ENCODE measurements at places on chromosomes 12 and 14. TPM values are rescaled to one million over a fixed set of nuclear protein-coding genes. Genes with fewer than 3 reads are reported as not detected.
A peak's percentile ranks its signal among the peaks of the same experiment; 100 is the strongest.

The SIVA1 gene
- total RNA-seq: 68.1 TPM

The TUBA1B gene
- 904 TPM for total RNA-seq

The OTX2 gene
- total RNA-seq: not detected

GRCh38 chr14:68682166-68683103, 110.4 kb downstream of the ZFP36L1 start:
- peak overlapping the region; percentile 91 for H3K27ac ChIP-seq
- H3K4me3 ChIP-seq: peak overlapping the region; percentile 22
- peak; percentile 86 for DNase-seq
- peaks cover 57% of the 10 kb centered on the region for H3K4me1 ChIP-seq
- H3K27me3 ChIP-seq: no peaks in the 10 kb centered on the region
- no peaks in the 10 kb centered on the region for H3K36me3 ChIP-seq

GRCh38 chr12:31861360-31861759, 97.9 kb upstream of the RESF1 start:
- no peaks in the 10 kb centered on the region for H3K27me3 ChIP-seq
- H3K4me3 ChIP-seq: no peak overlapping the region
- DNase-seq: no peak
- H3K4me1 ChIP-seq: no peaks in the 10 kb centered on the region
- H3K36me3 ChIP-seq: no peaks in the 10 kb centered on the region

GRCh38 chr12:106133136-106134087, 5.3 kb downstream of the NUAK1 start:
- no peaks in the 10 kb centered on the region for H3K36me3 ChIP-seq
- no peak overlapping the region for H3K4me3 ChIP-seq
- no peak overlapping the region for H3K27ac ChIP-seq

DNA sequence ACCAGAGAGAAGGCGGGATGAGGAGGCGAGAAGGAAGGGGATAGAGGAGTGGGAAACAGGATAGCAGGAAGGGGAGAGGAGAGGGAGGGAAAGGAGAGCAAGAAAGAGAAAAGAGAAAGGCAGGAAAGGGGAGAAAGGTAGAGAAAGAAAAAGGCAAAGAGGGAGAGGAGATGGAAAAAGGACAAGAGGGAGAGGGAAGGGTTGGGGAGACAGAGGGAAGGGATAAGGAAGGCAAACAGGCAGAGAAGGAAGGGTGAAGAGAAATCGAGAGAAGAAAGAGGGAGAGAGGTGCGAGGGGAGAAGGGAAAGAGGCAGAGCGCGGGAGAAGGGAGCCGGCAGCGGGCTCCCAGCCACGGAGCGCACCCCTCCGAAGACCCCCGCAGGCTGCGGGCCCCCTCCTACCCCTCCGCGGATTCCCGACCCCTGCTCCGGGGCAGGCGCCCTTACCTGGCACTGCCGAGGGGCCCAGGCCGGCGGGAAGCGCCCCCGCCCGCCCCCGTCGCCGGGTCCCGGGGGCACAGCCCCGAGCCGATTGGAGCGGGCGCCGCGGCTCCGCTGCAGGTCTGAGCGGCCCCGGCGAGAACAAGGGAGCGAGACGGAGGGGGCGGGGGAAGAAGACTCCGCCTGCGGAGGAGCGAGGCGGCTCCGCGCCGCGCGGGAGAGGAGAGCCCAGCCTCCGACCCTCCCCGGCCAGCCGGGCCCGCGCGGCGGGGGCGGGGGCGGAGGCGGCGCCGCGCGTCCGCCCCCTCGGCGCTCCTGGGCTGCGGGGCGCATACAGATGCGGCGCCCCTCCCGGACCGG, at the start of gene CDH24:
CDH24 (minus strand) TSS at position 565 of the 801 bp plus-strand sequence. CDS start 1,787 bp downstream, outside the sequence.
- peaks cover 19% of the 10 kb centered on the region for H3K4me1 ChIP-seq
- H3K36me3 ChIP-seq: peaks cover 12% of the 10 kb centered on the region

GRCh38 chr12:53061404-53062010, 11.6 kb downstream of the TNS2 start:
- no peaks in the 10 kb centered on the region for H3K27me3 ChIP-seq
- H3K4me3 ChIP-seq: no peak overlapping the region
- H3K4me1 ChIP-seq: peaks cover 7% of the 10 kb centered on the region

DNA sequence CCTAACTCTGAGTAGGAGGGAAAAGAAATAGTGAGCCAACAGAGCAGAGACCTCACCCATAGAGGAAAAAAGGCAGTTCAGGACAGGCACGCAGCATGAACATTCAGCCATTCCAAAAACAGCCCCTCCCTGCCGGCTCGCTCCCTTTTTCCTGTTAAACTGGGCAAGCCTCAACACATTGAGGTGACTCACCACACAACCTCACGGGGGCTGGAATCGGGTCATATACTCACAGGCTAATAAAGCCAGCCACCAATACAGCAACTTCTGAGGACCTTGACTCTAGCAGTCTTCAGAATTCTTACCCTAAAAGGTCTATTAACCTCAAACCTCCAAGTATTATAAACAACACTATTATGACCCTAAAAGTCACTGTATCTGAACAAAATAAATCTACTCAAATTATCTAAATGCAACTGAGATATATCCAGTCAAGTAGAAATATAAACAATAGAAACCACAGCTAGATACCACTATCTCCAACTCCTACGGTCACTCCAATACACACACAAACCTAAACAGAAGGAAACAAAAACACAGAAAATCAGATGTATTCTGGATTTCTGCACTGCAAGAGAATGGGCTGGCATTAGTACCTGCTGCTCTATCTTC, 6.3 kb downstream of the YBX3 start:
- no peak for DNase-seq
- peaks cover 2% of the 10 kb centered on the region for H3K27me3 ChIP-seq
- no peaks in the 10 kb centered on the region for H3K4me1 ChIP-seq
- H3K27ac ChIP-seq: no peak overlapping the region
- H3K4me3 ChIP-seq: no peak overlapping the region

GRCh38 chr14:102020058-102020971, 55.9 kb downstream of the DYNC1H1 start:
- no peaks in the 10 kb centered on the region for H3K27me3 ChIP-seq
- no peak overlapping the region for H3K4me3 ChIP-seq
- H3K4me1 ChIP-seq: no peaks in the 10 kb centered on the region

GRCh38 chr14:93100100-93100499, 15.6 kb downstream of the ITPK1 start:
- H3K4me3 ChIP-seq: no peak overlapping the region
- no peaks in the 10 kb centered on the region for H3K4me1 ChIP-seq
- no peaks in the 10 kb centered on the region for H3K36me3 ChIP-seq
- DNase-seq: no peak
- no peaks in the 10 kb centered on the region for H3K27me3 ChIP-seq

GRCh38 chr12:50606675-50607375, 102.0 kb downstream of the DIP2B start:
- DNase-seq: no peak
- H3K4me3 ChIP-seq: no peak overlapping the region
- H3K27me3 ChIP-seq: no peaks in the 10 kb centered on the region
- no peak overlapping the region for H3K27ac ChIP-seq
- H3K4me1 ChIP-seq: peaks cover 3% of the 10 kb centered on the region

DNA sequence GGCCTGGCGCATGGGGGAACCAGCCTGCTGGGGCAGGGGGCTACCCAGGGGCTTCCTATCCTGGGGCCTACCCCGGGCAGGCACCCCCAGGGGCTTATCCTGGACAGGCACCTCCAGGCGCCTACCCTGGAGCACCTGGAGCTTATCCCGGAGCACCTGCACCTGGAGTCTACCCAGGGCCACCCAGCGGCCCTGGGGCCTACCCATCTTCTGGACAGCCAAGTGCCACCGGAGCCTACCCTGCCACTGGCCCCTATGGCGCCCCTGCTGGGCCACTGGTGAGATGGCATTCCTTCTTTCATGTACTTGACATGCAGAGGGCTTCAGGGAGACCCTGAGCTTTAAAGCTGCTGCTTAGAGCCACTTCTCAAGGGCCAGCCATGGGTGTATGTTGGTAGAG, 9.0 kb downstream of the LGALS3 start:
- H3K4me1 ChIP-seq: no peaks in the 10 kb centered on the region
- no peaks in the 10 kb centered on the region for H3K27me3 ChIP-seq
- DNase-seq: peak; percentile 71
- no peaks in the 10 kb centered on the region for H3K36me3 ChIP-seq
- no peak overlapping the region for H3K4me3 ChIP-seq
- no peak overlapping the region for H3K27ac ChIP-seq

GRCh38 chr12:25189656-25190055, 5.3 kb downstream of the DNAI7 start:
- H3K27me3 ChIP-seq: no peaks in the 10 kb centered on the region
- H3K36me3 ChIP-seq: no peaks in the 10 kb centered on the region
- DNase-seq: no peak
- H3K27ac ChIP-seq: no peak overlapping the region

GRCh38 chr12:56162468-56163290, 4.5 kb downstream of the MYL6 start:
- no peak for DNase-seq
- no peaks in the 10 kb centered on the region for H3K27me3 ChIP-seq
- no peak overlapping the region for H3K4me3 ChIP-seq
- H3K27ac ChIP-seq: peak overlapping the region; percentile 13
- H3K4me1 ChIP-seq: peaks cover 40% of the 10 kb centered on the region
- peaks cover 52% of the 10 kb centered on the region for H3K36me3 ChIP-seq

GRCh38 chr12:72748971-72749370, 476.8 kb downstream of the TRHDE start:
- no peak overlapping the region for H3K4me3 ChIP-seq
- no peaks in the 10 kb centered on the region for H3K4me1 ChIP-seq
- no peak for DNase-seq
- no peak overlapping the region for H3K27ac ChIP-seq

- no peak for DNase-seq
- H3K27ac ChIP-seq: no peak overlapping the region
- H3K27me3 ChIP-seq: no peaks in the 10 kb centered on the region
- H3K4me1 ChIP-seq: peaks cover 6% of the 10 kb centered on the region
- no peaks in the 10 kb centered on the region for H3K36me3 ChIP-seq
- no peak overlapping the region for H3K4me3 ChIP-seq
Observed at GRCh38 chr14:100540141-100540925, 46.9 kb downstream of the BEGAIN start.

DNA sequence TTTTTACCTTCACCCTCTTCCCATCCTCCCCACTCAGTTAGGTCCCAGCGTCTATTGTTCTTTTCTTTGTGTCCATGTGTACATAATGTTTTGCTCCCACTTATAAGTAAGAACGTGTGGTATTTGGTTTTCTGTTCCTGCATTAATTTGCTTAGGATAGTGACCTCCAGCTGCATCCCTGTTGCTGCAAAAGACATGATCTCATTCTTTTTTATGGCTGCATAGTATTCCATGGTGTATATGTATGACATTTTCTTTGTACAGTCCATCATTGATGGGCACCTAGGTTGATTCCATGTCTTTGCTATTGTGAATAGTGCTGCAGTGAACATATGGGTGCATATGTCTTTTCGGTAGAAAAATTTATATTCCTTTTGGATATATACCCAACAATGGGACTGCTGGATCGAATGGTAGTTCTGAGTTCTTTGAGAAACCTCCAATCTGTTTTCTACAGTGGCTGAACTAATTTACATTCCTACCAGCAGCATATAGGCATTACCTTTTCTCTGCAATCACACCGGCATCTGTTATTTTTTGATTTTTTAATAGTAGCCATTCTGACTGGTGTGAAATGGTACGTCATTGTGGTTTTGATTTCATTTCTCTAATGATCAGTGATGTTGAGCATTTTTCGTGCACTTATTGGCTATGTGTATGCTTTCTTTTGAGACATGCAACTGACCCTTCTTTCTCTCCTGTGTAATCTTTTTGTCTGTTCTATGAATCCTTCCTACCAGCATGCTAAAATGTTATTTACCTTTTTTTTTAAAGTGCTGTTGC, 279.7 kb upstream of the AMIGO2 start:
- no peak for DNase-seq
- H3K36me3 ChIP-seq: no peaks in the 10 kb centered on the region
- no peak overlapping the region for H3K4me3 ChIP-seq
- no peaks in the 10 kb centered on the region for H3K27me3 ChIP-seq
- no peak overlapping the region for H3K27ac ChIP-seq

DNA sequence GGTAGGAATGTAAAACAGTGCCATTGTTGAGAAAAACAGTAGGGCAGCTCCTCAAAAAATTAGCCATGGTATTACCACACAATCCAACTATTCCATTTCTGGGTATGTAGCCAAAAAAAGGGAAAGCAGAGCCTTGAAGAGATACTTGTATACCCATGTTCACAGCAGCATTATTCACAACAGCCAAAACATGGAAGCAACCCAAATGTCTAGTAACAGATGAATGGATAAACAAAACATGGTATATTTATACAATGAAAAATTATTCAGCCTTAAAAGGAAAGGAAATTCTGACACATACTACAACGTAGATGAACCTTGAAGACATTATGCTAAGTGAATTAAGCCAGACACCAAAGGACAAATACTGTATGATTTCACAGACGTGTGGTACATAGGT, 67.6 kb upstream of the GNG2 start:
- no peak overlapping the region for H3K4me3 ChIP-seq
- DNase-seq: no peak
- H3K4me1 ChIP-seq: peaks cover 7% of the 10 kb centered on the region

DNA sequence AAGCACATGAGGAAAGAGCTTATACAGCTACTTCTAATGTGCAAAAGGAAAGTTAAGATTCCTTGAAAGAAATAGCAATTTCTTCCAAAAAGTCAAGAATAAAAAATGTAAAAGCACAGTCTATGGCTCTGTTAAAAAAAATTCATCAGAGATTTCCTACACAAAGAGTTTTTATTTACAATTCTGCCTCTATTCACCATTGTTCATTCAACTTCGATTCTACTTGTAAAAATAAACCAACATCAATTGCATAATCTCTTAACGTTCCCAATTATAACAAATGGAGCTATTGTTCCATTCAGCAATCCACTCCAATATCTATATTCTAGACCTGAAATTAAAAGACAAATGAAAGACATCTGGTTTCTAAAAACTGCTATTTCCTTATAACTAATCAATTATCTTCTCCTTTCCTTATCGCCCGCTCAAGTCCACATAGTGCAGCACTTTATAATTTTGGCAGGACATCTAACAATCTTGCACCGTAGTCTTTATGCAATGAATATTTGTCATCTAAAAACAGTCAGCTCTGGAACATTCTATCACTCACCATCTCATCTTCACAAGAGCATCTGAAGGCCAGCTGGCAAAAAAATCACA, 6.2 kb downstream of the EIF2S3B start:
- H3K27ac ChIP-seq: no peak overlapping the region
- H3K4me1 ChIP-seq: no peaks in the 10 kb centered on the region
- no peak for DNase-seq
- no peak overlapping the region for H3K4me3 ChIP-seq
- H3K36me3 ChIP-seq: no peaks in the 10 kb centered on the region
- no peaks in the 10 kb centered on the region for H3K27me3 ChIP-seq

All from Karpas-422 (cell line).